ENCODE measurements at places on chromosomes 16 and 17. TPM values are rescaled to one million over a fixed set of nuclear protein-coding genes. Genes with fewer than 3 reads are reported as not detected.

ZNF778 gene
- 12.0 TPM for total RNA-seq

PDF gene
- 32.3 TPM for total RNA-seq

CCDC200 gene
- not detected for total RNA-seq

ASGR1 gene
- 1.3 TPM for total RNA-seq

CDC27 gene
- total RNA-seq, result 126 TPM

YBX2 gene
- total RNA-seq, result 0.10 TPM

NUDT21 gene
- 353 TPM for total RNA-seq

GPR139 gene
- not detected for total RNA-seq

LPO gene
- not detected for total RNA-seq

HBM gene
- total RNA-seq, result not detected

AATK gene
- 0.15 TPM for total RNA-seq

C16orf96 gene
- total RNA-seq, result 0.11 TPM

Data from activated CD8-positive, alpha-beta memory T cell treated with anti-CD3 and anti-CD28 coated beads for 36 hours (primary cell).